ENCODE measurements at places on chromosomes 3 and 15. TPM values are rescaled to one million over a fixed set of nuclear protein-coding genes. Genes with fewer than 3 reads are reported as not detected.

The FBXO40 gene
- polyA plus RNA-seq, result 0.24 TPM

The TICRR gene
- polyA plus RNA-seq, result 0.19 TPM

The CEMIP gene
- polyA plus RNA-seq, result 0.44 TPM

The FBLN2 gene
- not detected for polyA plus RNA-seq

The TYRO3 gene
- 0.82 TPM for polyA plus RNA-seq

The TGM5 gene
- not detected for polyA plus RNA-seq

The GDPGP1 gene
- polyA plus RNA-seq, result 1.2 TPM
